ENCODE measurements at places on chromosomes 7 and 10.

GRCh38 chr10:30216821-30217220 lies 132.3 kb downstream of the MTPAP start:
- no peak for DNase-seq

- no peak for DNase-seq
Observed at GRCh38 chr10:8049045-8049864, 5.2 kb upstream of the GATA3 start.

DNA sequence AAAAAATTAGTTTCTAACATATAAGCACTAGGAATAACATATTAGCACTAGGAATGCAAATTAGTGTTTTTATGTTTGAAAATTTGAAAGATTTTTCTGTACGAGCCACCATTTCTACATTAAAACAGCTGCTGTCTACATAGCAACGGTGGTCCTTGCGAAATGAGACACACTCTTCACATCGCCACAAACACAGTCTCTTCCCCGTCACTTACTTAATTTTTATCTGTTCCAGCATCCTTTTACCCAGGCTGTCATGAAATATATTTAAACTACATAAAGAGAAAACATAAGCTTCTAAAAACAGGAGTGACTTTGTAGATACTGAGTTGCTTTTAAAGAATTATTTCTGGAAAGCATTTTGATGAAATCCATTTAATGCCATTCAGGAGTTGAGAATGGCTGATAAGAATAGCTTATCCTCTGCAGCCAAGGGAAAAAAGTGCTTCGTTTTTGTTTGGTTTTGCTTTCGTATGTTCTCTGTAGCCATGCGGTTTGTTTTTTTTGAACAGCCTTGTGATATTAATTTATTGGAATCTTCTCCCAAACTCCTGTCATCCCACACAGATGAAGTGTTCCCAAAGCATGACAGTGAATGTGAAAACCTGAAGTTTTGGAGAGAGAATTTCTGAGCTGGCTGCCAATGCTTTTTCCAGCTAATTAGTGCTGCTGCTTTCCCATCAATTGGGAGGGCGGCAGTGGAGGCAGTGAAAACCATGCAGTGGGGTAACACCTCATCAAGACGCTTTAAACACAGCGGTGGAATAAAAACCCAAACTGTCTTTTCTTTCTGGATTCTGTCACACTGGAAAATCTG lies 603.7 kb upstream of the ADARB2 start:
- DNase-seq = no peak

GRCh38 chr10:114402871-114403540 lies 1.3 kb downstream of the AFAP1L2 start:
- no peak for DNase-seq

GRCh38 chr7:45216622-45217165 lies 59.1 kb downstream of the RAMP3 start:
- no peak for DNase-seq

GRCh38 chr7:43040461-43040860 lies 72.0 kb upstream of the HECW1 start:
- DNase-seq = no peak

DNA sequence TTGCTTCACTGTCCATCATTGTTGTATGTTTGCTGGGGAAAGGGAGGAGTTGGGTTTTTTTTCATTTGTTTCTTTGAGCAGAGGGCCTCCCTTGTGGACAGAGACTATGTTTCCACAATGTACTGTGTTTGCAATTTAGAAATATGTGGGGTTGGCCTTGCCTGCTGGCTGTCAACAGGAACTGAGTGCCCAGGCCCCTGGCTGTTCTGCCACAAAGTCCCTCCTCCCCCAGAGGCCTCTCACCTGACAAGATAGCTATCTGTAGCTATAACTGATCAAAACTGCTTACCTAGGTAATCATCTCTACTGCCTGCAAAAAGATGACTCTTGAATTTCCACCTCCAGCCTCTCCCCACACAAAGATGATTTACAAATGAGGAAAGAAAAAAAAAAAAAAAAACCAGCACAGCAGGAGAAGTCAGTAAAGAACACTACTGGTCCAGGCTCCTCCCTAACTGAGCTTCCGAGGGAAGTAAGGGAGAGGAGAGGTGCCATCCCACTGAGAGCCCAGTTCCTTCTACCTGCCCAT lies 121.8 kb downstream of the SGMS1 start:
- DNase-seq = no peak

GRCh38 chr10:119749455-119749854 lies 23.6 kb downstream of the INPP5F start:
- DNase-seq = no peak

DNA sequence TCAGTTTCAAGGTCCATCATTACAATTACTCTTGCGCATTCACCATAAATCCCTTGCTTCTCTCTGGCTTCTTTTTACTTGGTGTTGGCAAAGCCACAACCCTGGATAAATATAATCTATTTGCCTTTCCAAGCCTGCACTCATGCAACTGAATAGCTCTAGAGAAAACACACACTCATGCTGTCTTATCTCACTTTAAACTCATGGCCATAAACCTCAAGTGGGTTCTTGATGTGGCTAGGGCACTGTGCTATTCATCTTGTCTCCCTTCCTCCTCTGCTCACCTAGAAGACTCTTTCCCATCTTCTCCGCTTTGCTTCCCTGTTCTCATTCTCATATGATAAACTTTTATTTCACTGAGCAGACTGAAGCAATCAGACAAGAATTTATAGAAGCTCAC lies 165.4 kb upstream of the MTPN start:
- no peak for DNase-seq

DNA sequence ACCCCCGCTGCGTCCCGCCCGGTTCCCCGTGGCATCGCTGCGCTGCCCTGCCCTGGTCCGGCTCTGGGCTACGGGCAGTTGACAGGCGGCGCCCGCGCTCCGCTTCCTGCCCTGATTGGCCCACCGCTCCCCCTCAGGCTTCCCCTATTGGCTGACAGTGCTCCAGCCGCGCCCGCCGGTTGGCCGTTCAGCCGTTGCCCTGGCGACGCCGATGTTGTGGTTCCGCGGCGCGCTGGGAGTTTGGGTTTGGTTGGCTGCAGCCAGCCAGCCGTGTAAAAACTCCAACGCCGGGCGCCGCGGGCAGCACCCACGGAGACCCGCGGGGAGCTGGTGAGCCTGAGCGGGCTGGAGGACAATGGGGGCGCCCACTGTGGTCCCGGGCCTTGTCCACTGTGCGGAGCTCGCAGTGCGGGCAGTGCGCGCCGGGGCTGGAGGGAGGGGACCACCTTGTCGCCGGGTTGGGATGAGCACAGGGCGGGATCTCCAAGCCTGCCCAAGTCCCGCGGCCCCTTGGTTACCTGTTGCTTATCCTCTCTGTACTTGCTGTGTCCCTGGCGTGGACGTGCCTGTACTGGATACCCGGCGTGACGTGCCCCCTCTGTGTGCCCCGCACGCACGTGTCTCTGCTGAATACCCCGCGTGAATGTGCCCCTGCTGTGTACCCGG lies at the start of gene C7orf57:
C7orf57 (plus strand) TSS at position 243 of the 666 bp plus-strand sequence. CDS start 766 bp downstream, outside the sequence.
- DNase-seq = peak; percentile 64

DNA sequence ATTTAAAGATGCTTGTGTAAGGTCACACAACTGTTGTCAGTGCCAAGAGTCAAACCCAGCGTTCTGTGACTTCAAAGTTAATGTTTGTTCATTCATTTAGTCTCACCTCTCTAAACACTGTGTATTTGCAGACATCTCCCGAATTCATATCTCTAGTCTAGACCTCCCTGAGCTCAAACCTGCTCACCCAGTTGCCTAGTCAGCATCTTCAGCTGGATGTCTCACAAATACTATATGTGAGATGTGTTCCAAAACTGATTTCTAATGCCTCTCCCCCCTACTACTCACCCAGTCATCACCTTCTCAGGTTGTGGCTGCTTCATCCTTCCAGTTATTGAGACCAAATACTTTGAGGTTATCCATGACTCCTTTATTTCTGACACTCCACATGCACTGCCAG lies 91.4 kb downstream of the ST7 start:
- DNase-seq = no peak

DNA sequence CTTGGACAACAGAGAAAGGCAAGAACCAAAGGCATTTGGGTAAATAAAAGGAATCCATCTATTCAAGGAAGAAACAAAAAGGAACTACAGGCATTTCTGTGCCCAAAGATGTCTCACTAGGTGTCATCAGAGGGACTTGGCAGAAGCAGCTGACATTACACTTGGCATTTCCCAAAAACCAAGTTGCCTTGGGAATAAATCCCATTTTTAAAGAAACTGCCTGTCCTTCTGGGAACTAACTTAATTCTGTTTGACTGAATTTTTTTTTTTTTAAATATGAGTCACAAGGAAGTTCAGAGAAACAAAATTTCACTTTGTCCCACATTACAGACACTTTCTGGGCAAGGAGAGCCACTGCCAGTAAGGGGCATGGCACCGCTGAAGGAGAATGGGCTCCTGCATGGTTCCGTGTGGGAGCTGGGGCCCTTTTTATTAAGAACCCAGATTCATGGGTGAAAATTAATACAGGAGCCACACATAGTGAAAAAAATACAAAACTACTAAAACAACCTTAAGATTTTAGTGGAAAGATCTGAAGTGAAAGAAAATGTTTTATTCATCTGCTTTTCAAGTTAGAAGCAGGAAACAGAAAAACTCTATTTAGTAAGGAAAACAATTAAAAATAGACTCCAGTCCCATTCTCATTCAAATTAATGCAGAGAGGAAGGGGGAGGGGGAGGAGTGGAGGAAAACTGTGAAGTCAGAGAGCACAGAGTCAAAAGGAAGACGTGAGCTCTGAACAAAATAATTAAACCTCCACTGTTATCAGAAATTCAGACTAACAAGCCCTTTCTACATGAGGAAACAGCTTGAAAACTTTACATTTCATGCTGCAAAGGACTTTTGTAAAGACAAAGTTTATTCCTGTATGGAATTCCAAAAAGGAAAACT lies 118.4 kb upstream of the PDLIM1 start:
- DNase-seq = no peak

- no peak for DNase-seq
Observed at GRCh38 chr7:2926120-2926895, 82.2 kb upstream of the GNA12 start.

- no peak for DNase-seq
Observed at GRCh38 chr7:66609176-66609575, 19.5 kb upstream of the KCTD7 start.

DNA sequence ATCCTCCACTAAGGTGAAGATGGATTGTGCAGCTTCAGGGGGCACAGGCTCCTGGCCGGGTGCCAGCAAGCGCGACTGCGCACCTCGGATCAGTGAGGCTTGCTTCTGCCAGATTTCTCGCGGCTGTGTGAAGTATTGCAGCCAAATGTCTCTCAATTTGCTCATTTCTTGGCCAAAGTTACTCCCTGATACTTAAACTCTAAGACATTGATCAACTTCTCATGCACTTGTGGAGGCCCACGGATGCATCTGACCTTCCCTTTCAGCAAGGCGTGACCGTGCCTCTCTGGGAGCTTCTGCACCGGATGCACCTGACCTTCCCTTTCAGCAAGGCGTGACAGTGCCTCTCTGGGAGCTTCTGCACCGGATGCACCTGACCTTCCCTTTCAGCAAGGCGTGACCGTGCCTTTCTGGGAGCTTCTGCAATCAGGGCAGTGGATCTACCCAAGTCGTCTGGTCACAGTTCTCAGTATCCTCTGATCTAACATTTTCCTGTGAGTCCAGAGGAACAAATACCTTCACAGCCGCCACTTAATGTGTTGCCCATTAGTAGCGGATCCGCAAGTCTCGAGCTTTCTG lies 248.3 kb downstream of the ADARB2 start:
- no peak for DNase-seq

- DNase-seq = no peak
Observed at GRCh38 chr10:62613424-62613823, 191.1 kb upstream of the ADO start.

DNA sequence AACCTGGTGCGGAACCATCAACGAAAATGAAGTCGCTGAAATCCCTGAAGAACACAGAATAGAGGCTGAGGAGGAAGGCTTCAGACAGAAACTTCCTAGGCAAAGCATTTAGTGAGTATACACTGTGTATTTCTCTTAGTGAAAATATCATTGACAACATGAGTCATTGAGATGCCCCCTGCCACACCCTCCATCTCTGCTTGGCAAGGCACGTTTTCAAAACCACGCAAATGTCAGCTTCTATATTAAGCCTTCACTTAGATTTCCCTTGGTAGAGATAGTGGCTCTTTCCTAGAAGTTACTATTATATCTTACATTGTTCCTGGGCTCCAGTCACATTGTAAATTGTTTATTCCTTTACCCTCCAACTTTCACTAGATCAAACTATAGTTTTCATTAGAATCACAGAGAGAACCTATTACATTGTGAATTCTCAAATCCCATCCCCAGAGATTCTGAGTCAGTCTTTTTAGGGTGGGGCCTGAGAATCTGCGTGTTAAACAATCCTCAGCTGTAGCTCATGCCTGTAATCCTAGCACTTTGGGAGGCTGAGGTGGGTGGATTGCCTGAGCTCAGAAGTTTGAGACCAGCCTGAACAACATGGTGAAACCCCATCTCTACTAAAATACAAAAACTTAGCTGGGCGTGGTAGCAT lies 4.6 kb upstream of the SKAP2 start:
- DNase-seq = no peak

DNA sequence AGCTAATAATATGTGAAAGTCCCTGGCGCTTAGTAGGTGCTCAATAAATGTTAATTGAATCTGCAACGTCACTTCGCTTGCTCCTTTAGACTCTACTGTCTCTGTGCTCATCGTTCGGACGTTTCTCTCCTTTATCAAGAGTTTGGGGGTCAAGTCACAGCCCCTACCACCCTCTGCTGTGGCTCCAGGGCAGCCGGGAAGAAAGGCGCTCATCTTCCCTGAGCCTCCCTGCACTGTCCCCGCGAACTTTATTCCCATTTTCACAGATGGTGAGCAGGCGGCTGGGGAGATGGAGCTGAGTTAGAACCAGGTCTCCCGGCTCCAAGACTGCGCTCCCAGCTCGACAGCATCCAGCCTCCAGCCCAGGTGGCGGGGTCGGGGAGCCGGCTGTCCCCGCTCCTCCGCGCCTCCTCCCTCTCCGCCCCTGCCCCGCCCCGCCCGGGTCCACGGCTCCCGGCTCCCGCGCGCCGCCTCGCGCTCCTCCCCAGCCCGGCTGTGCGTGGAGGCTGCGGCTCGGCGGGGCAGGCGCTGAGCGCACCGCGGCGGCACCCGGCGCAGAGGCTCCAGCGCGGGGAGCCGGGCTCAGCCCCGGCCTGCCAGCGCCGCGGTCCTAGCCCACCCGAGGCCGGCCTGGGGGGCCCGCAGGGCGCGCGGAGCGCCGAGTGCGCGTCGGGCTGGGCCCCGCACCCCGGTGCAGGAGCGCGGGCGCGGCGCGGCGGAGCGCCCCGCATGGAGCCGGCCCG lies at the start of gene CLEC2L:
CLEC2L (plus strand) TSS at position 487 of the 743 bp plus-strand sequence; CDS start at position 730, 243 bp downstream.
- DNase-seq = no peak
